Skin of body (tissue), 3 donors: ENCODE measurements at places on chromosomes 2 and 18. TPM values are rescaled to one million over a fixed set of nuclear protein-coding genes. Genes with fewer than 3 reads are reported as not detected.

LOXHD1 gene
- 2.8 TPM for total RNA-seq

PTPRN gene
- not detected for total RNA-seq

MMADHC gene
- total RNA-seq, result 92.2 TPM

GAL3ST2 gene
- total RNA-seq, result 0.30 TPM

SS18 gene
- 91.6 TPM for total RNA-seq
